Stimulated activated CD4-positive, alpha-beta T cell treated with anti-CD3 and anti-CD28 coated beads, Interleukin-12 subunit alpha, Interleukin-12 subunit beta, amount 100 ng/mL, for 24 hours (primary cell): ENCODE measurements at places on chromosomes 3 and 15.

GRCh38 chr15:37820380-37821128, 113.9 kb upstream of the TMCO5A start:
- no peak for DNase-seq

DNA sequence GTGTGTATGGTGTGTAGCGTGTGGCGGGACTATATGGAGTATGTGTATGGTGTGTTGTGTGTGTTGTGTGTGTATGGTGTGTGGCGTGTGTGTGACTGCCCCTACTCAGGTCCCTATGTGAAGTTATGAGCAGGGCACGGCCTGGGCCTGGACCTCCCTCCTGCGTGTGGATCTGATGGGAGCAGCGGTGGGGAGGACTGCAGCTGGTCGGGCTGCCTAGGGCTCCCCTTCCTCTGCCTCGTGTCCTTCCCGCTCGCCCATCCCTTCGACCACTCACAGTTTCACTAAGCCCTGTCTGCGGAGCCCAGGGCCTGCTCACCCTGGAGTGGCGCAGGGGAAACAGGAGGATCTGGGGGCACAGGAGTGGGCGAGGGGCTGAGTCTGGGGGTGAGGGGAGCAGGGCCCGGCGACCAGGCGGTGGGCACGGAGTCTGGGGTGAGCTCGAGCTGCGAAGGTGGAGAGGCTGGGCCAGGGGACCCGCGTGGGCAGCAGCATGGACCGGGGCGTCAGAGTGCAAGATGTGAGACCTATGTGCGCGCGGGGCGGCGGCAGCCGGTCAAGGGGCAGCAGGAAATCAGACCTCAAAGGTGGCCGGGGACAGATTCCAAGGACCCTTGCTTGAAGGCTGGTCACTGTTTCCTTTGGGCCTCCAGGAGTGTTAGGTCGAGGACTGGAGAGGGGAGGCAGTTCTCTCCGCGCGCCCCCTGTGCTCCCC, 26.6 kb downstream of the GABRA5 start:
- DNase-seq = no peak

DNA sequence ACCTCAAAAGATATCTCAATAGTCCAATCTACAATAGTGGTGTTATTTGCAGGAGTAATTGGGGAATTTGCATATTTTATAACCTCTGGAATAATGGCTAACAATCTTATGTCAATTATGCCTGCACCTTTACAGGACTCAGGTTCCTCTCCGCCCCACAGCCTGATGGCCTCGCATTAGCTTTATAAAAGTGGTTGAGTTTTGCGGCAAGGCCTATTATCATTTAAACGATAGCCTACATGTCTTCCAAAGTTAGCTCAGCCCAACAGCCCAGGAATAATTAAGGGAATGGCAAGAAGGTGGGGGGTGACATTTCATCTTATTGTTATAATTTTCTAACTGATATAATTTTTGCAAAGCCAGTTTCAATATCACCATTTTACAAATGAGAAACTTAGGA, 97.3 kb downstream of the RTP4 start:
- DNase-seq = no peak

DNA sequence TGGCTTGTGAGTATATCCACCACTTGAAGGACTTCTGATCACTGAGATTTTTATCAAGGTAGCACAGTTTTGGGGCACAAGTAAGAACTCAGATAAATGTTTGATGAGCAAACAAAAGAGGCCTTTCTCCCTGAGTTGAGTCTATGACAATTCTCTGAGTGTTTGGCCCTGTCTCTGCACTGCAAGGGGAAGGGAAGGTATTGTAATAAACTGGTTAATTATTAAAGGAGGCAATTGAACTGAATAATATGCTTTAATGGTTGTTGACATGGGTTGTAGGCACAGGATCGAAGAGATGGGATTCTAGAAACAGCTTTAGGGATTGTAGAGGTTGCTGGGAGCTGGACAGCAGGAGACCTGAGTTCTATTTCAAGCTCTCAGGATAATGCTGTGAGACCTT, 95.0 kb upstream of the MRPL3 start:
- DNase-seq = no peak

GRCh38 chr15:43168192-43169107, 16.8 kb upstream of the CCNDBP1 start:
- DNase-seq = no peak
